Brain (organoid and tissue), 16 donors: ENCODE measurements at places on chromosomes 5 and 9. TPM values are rescaled to one million over a fixed set of nuclear protein-coding genes. Genes with fewer than 3 reads are reported as not detected.

Gene SPINK7
- polyA plus RNA-seq = not detected

DNA sequence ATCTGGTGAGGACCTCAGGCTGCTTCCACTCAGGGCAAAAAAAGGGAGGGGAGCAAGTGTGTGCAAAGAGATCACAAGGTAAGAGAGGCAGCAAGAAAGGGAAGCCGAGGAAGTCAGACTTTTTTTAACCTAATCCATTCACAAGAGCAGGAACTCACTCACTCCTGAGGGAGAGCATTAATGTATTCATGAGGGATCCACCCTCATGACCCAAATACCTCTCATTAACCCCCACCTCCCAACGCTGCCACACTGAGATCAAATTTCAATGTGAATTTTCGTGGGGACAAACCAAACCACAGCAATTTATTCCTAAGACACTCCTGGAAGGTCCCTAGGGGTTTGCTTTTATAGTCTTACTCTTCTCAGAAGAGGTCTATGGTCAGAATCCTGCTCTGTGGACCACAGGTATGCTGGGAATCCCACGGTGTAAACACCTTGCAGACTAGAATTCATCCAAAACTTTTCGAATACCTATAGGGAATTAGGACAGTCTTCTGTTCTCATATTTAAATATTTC, 108.7 kb downstream of the HSD17B3 start:
- no peak for DNase-seq

- peak; percentile 89 for DNase-seq
Measured at GRCh38 chr5:18393565-18394442, 759.5 kb downstream of the TAF11L14 start.

DNA sequence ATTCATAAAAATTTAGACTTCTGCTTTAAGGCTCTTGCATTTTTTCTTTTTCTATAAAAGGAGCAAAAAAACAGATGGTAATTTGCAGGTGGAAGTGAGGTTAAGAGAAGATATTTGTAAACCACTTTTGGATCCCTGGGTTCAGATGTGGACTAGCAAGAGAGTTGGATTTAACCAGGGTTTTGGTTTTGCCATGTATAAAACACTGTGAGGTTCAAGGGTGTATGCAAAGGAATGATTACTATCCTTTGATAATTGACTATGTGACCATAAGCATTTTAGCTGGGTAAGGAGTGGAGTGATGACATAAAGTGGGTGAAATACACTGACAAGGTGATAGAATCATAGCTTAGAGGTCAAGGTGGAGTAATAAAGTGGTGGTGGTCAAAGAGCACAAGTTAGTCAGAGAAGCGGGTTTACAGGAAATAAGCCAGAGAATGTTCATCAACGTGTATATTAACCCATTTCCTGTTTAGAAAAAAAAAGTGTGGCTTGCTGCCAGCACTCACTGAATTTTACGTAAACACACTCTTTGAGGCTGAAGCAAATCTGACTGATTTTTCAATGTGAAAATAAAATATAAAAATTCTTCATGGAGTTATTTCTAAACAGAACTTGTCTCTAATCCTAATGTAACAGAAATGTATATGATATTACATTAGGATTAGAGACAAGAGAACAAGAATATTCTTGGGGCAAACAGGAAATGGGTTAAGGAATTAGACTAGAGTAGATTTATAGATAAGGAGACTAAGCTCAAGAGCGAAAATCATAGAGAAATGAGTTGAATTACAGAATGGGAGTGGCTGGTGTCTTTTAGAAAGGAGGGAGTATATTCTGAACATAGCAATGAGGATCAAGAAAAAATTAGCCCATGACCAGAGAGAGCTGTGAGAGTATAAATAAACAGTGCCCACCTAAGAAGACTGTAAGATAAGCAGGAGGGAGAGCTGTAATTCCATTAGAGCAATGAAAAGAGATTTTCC, 74.5 kb downstream of the CDKN2A start:
- no peak for DNase-seq

Gene STK10
- 5.1 TPM for polyA plus RNA-seq

- no peak for DNase-seq
Measured at GRCh38 chr5:159017786-159018185, 81.9 kb downstream of the EBF1 start.

Gene CCDC180
- polyA plus RNA-seq = 1.4 TPM

DNA sequence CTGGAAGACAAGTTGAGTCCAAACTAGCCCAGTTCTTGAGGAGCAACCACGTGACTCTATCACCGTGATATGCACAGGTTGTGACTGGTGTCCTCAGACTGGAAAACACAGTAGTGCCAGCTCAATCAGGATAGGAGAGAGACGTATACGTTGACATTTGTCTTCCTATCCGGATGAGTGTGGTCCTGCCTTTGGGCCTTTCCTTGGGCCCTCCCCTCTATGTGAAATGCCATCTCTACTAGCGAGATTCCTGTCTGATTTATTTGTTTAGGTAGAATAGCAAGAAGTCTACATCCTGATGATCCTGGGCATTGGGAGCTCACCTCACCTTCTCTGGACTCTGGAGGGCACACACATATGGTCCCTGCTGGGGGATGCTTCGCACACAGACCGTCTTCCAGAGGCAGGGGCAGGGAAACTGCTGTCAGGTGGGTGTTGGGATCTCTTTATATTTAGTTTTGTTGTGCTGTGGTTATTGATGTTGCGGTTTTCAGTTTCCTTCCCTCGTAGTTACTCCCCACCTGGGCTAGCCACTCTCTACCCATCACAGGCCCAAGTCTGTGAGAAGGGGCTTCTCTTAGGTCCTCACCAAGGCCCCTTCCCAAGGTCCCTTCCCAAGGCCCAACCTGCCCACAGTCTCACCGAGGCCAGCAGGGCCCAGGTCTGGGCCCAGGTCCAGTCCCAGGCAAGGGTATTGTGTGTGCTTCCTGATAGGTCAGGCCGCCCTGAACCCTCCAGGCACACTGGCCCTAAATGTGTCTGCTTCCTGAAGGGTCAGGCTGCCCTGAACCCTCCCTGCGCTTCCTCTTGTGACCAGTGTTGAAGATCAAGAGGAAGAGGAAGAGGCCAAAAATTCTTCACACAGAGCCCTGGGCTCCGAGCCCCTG, 19.0 kb upstream of the SPINK4 start:
- DNase-seq = no peak

DNA sequence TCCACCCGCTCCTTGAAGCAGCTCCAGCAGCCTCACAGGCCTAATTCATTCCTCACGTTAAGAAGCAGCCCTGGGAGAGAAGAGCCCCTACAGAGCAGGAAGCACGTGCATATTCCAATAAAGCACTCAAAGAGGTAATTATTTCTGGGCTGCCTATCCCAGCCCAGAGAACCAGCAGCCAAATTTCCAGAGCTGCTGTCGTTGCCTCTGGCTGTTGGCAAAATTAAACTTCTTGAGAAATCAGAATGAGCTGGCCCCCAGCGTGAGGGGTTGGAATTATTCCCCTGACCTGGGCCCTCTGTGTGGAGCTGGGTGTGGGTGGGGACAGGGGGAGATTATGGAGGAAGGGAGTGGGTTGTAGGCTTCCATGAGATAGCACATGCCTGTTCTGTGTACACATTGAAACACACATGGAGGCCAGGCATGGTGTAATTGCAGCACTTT, 86.8 kb upstream of the HSPA9 start:
- DNase-seq = peak; percentile 71

Gene ZNF883
- polyA plus RNA-seq = 6.6 TPM
